NCI-H1930 (cell line): ENCODE measurements at places on chromosomes 7 and 10.

DNA sequence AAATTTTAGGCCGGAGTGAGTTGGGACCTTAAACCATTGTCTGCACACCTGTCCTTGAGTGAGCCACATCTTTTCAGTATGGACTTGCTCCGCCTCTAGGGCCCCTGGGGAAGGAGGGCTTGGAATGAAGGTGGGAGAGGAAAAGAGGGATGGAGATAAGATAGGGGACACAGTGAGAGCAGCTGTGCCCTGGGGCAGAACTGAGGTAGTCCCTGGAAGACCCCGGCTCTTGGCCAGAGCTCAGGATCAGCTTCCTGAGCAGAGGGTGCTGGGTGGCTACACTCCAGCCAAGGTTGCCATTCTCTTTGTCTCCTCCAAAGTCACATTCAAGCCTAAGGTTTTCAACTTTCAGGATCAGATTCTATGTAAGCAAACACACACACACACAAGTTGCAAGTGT, 82.0 kb downstream of the MKI67 start:
- no peak for DNase-seq

DNA sequence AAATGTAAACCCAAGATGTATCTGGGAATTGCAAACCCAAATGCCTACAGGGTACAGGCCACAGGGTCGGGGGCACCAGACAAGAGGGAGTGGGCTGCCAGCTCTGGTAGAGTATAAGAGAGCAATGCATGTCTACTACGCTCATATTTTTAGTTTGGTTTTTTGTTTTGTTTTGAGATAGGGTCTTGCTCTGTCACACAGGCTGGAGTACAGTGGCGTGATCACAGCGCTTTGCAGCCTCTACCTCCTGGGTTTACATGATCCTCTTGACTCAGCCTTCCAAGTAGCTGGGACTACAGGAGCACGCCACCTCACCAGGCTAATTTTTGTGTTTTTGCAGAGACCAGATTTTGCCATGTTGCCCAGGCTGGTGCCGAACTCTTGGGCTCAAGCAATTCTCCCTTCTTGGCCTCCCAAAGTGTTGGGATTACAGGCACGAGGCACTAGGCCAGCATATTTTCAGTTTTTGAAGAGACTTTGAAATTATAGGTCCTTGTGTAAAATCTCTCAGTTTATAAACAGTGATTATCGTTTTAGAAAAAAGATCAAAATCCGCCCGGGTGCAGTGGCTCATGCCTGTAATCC, 11.1 kb upstream of the IL15RA start:
- no peak for DNase-seq

GRCh38 chr10:22230158-22230833, 12.5 kb upstream of the EBLN1 start:
- peak; percentile 6 for DNase-seq

- no peak for DNase-seq
Measured at GRCh38 chr10:20672741-20673140, 224.4 kb downstream of the NEBL start.

DNA sequence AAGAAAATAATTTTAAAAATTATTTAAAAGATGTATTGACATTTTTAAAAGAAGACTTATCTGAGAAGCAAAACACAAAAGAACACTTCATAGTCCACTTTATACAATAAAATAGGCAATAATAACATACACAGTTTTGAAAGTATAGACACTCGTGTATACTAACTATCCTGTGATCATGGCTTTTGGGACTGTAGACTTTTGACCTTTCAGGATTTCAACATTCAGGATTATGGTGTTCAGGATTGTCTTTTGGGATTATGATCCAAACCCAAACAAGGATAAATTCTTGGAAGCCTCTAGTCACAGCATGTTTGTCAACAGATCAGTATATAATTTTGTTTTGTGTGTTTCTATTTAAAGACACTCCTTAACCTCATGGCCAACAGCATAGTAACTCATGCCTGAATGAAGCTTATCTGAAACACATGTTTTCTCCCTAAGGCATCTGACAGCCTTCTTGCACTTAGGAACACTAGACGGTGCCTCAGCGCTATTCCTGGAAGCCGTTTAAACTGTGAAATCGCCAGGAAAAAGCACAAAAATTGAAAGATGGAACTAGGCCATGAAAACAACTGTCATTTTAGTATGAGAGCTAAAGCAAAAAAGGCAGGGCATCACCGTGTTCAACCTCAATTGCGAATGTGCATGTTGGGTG, 29.9 kb downstream of the GSAP start:
- DNase-seq, result no peak

DNA sequence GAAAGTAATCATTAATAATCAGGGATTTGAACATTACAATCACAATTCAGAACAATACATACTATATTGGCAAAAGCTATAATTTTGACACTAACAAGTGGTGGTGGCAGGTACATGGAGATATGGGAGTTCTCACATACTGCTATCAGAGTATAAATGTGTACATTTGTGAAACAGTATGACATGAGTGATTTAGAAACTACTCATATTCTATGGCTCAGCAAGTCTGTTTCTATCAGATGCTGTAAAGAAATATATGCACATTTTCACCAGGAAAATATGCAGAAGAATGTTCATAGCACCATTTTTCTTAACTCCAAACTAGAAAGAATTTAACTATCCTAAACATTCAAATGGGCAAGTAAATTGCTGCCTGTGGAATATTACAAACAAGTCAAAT, 620.0 kb downstream of the SH2D4B start:
- DNase-seq, result no peak
